Activated CD4-positive, alpha-beta T cell treated with anti-CD3 and anti-CD28 coated beads for 1 hour (primary cell): ENCODE measurements at places on chromosomes 5 and 9.
A peak's percentile ranks its signal among the peaks of the same experiment; 100 is the strongest.

DNA sequence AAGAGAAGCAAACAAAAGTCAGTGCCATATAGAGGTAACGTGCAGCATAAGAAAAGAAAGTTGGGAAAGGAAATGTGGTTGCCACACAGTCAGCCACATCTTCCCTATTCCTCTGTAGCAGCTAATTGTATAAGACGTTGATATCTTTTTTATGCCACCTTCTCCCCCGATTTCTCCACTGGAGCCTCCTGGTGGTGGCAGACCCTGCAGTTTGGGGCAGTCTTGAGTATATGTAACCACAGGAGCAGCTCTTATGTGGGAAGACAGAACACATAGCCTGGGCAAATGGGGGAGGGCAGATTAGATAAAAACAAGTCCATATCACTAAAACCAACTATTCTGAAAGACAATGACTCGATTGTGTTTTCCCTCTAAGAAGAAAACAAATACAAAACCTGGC lies 99.7 kb downstream of the PLCXD3 start:
- no peak for DNase-seq

DNA sequence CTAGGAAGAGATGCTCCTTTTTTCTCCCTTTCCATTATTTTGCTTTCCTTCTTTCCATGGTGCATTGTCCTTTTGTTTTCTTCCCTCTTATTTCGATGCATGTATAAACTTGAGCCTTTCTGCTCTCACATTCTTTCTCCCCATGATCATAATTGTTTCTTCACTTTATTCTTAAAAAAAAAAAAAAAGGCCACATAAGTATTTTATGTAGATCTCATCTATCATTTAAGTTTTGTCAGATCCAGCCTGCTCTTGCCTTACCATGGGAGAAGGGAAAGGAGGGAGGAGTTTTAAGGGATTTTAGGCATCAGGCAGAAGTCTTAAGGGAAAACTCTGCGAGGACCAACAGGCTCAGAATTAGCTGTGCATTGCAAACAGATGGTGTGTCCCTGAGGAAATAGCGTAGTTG lies 11.1 kb downstream of the TGFBR1 start:
- DNase-seq: no peak

DNA sequence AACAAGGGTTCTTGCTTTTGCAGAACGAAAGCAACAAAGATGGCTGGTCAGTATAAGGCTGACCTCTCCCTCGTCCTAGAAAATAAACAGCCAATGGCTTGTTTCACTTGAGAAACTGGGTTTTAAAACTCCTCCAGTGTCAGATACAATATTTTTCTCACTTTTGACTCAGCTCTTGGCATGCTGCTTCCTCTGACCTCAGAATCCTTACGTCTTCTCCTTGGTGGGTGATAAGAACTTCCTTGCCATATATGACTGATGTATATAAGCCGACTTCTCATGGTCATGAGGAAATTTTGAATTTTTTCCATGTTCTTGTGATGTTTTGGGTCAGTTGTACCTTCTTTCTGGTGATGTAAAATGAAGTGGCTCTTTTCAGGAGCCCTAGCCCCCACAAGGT lies 3.8 kb downstream of the ZNF618 start:
- no peak for DNase-seq

DNA sequence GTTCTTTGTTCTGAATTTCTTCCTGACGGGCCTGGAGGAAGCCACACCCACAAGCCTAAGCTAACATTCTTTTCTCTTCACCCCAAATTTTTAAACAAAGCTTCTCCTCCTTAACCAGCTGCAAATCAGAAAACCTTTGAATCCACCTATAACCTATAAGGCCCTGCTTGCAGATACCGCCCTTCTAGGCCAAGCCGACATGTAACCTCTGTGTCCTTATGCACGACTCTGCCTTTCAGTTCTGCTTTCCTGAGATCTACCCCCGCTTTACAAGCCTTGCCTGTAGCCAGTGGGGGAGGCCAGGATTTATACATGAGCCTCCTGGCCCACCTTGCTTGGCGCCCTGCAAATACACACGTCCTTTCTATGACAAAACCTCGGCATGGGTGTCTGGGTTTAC lies 19.3 kb downstream of the BRD9 start:
- no peak for DNase-seq

DNA sequence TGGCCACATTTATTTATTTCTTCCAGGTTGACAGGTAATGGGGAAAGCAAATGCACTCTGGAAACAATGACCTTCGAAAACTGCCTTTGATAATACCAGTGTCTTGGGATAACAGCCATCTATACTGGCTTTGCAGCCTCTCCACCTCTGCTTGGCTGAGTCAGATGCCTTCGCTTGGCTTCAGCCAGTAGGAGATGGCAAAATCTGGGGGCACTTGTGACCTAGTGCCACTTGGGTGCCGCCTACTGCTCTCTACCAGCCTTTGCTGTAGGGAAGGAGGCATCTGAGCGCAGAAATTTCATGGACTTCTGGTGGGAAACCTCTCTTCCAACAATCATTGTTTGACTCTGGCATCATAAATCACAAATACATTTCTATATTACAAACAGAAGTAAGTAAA lies 21.8 kb downstream of the FYB1 start:
- DNase-seq: peak; percentile 46

- DNase-seq: no peak
These were observed 8.4 kb upstream of the HAND1 start for GRCh38 chr5:154486427-154486866.

DNA sequence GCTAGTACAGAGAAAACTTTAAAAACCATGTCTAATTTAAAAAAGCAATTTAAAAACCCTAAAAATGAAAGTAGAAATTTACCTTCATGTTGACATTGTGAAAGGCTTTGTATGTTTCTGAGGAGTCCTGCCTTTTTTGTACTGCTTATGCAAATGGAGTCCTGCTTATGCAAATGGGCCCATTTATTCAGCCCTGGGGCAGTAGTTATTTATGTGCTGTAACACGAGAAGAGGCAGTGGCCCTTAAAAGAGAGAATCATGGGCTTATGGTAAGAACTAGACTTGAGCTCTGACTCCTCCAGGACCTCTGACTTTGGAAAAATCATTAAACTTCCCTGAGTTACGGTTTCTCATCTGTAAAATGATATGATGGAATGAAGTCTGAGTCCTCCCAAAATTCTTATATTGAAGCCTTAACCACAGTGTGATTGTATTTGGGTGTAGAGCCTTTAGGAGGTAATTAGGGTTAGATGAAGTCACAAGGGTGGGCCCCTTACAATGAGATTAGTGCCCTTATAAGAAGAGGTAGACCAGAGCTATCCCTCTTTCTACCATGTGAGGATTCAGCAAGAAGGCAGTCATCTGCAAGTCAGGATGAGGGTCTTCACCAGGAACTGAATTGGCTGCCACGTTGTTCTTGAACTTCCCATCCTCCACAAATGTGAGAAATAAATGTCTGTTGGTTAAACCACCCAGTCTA lies 447.8 kb upstream of the CD180 start:
- DNase-seq: no peak

DNA sequence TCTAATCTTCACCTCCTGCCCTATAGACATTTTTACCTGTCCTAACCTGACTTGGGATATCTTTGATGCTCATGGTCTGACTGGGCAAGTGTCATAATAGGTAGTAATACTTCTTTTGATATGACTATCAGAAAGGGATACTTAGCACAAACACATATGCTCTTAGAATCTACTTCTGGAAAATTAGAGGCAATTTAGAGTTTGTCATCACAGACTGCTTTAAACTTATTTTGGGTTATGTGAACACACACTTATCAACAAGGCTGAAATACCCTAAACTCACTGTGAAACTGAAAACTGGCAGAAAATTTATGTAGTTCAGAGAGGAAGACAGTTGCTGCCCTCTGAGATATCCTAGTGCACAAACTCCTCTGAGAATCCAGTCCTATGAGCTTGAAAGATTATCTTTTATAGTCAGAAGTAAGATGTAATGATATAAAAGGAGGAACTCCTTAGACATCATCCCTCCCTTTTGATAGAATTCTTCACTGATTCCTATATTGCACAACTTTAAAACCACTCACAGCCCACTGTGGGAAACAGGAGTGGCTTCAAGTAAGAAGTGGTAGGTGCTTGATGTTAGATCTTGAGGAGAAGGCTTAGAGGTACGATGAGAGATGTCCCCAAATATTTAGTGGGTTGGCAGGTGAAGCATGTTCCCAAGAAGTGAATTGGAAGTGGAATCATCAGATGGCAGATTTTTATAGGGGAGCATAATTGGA lies 273.3 kb downstream of the MAN2A1 start:
- DNase-seq: no peak

- no peak for DNase-seq
These were observed 452.0 kb upstream of the ZNF608 start for GRCh38 chr5:125198270-125198974.

- no peak for DNase-seq
These were observed 65.6 kb downstream of the IL6ST start for GRCh38 chr5:55929020-55929799.

DNA sequence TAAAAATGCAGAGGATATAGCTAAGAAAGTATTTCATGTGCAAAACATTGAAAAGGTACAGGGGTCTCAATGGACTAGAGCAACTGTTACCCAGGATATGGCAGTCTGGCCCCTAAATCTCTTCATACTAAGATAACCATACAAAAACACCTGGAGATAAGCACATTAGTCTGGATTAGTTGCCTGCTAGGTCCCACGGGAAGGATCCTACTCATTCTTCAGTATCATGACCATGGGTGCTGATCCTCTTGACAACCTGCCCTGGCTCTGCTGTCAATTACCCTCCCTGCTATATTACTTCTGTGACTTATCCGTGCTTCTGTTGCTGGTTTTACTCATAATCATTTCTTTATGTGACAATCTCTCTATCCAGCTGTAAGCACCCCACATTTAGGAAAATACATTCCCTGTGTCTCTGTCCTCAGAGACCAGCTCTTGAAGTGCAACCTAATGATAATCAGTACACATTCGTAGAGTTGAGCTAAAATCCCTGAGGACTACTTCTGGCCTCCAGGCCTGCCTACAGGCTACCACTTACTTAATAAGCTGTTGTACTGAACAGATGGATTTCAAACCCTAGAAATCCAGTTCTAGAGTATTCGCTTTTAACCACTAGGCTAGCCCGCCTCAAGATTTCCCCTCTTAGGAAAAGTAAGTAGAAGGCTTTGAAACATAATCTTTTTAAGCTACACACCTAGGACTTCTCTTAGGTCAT lies 190.5 kb upstream of the OR13F1 start:
- DNase-seq: no peak

DNA sequence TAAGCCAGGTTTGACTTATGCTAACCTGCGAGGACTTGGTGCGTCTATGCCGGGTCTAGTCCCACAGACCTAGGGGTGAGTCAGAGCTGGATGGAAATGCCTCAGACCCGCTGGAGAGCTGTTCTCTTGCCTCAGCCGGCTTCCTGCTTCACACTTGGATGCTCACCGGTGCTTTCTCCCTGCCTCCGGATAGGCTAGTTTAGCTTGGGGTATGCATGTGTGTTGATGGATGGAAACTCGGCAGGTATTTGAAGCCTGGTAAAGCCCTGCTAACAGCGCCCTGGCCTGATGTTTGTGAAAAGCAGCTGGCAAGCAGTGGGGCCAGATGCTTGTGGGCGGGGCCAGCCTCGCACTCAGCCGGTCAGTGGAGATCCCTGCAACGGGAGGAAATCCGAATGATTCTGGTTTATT lies 29.3 kb downstream of the PRRC2B start:
- DNase-seq: no peak

GRCh38 chr9:92950359-92950955 lies 3.1 kb downstream of the FGD3 start:
- no peak for DNase-seq

GRCh38 chr5:9201011-9201410 lies 344.9 kb downstream of the SEMA5A start:
- DNase-seq: no peak

- DNase-seq: peak; percentile 56
These were observed 42.8 kb downstream of the CAMSAP1 start for GRCh38 chr9:135864447-135865049.

- DNase-seq: no peak
These were observed 137.4 kb downstream of the PLK2 start for GRCh38 chr5:58322453-58322852.

DNA sequence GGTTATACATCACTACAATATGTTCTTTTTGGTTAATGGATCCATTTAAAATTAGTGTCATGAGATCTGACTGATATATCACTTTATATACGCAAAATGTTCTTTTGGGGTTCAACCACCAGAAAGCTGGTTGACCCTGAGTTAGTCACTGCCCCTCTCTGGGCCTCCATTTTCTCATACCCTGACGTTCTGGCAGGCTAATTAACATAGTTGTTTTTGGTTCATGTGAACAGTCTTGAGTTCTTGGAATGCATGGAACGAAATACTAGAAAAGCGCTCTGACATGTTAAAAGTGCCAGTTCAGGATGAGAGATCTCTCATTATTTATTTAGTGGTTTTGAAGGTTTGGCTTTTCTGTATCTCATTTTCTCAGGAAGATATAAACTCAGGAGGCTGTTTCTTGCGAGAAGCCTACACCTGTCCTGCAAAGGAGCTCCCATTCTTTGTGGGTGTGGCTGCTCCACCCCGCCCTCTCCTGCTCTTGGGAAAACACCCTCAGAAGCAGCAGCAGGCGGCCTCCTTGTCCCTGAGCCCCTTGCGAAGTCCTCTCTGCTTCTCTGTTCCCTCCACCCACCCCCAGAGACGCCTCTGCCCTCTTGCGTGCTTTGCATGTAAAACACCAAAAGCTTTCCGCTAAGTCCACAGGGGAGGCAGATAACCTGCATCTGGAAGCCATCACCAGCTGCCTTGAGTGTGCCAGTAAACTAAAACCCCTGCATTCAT lies 302.4 kb upstream of the PANK3 start:
- no peak for DNase-seq

DNA sequence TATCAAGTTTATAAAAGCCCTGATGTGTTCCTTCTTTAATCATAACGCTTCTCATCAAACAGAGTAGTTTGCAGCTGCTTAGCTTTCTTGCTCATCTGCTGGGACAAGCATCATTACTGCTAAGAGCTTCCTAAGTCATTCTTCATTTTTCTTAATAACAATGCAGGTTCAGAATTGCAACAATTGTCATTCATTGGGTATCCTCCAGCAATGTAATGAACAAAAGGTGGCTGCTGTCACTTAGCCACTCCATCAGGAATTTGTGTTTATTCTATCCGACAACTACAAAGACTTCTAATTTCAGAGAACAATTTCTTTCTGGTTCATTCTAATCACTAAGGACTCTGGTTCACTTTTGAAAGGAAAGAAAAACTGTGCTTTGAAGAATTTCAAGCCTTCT lies 836.7 kb upstream of the CDH10 start:
- no peak for DNase-seq

- no peak for DNase-seq
These were observed 126.4 kb downstream of the KCNIP1 start for GRCh38 chr5:170630226-170630625.

- DNase-seq: no peak
These were observed 914 bp upstream of the CD72 start for GRCh38 chr9:35618854-35619799.

DNA sequence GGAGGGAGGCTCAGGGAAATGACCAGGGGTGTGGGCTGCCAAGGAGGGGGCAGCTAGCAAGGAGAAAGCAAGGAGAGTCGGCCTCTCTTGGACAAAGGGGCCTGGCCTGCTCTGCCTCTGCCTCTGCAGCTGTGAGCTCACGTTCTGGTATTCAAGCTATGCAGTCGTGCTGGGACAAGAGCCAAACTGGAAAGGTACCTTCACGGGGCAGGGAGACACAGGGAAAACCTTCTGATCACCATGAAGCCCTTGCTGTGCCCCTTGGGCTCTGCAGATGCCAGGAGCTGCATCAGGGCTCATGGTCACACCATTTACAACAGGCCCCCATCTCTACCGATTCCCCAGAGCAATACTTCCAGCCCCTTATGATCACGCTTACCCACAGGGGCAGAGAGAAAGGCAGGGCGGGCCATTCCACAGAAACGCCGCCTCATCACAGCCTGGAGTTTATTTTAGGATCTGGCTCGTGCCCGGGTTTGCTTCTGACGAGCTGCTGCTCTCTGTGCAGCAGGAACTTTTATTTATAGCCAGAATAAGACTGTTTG lies 63.2 kb downstream of the PRRT1B start:
- DNase-seq: no peak
